GF-D8 (cell line): ENCODE measurements at places on chromosomes 5 and 9.

GRCh38 chr9:112283582-112284253 lies 49.7 kb downstream of the PTBP3 start:
- DNase-seq, result no peak

DNA sequence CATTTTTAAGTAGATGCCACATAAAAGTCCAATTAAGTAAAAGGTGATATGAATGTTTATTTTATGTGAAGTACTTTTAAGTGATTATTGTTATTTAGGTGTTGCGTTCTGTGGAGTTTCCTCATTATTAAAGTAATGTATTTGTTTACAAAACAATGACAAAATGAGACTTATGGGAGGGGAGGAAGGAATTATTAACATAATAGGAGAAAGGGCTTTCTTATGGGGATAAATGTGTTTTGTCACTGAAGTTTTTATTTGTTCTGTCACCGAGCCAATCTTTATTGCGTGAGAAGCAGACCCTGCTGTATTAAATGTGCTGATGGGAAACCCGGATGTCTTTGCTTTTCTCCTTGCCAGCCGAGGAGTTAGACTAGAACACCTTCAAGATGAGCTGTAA lies 44.5 kb downstream of the TRIO start:
- DNase-seq, result no peak

DNA sequence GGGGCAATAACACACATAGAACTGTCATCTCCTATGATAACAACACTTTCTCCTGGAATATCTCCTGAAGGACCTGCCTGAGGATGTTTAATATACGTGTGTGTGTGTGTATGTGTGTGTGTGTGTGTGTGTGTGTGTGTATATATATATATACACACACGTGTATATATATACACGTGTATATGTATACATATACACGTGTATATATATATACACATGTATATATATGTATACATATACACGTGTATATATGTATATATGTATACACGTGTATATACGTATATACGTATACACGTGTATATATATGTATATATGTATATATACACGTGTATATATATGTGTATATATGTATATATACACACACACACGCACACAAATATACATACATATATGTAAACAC lies 27.5 kb downstream of the CDH18 start:
- DNase-seq, result no peak

- DNase-seq, result no peak
Measured at GRCh38 chr9:18020121-18020745, 441.4 kb downstream of the SH3GL2 start.

DNA sequence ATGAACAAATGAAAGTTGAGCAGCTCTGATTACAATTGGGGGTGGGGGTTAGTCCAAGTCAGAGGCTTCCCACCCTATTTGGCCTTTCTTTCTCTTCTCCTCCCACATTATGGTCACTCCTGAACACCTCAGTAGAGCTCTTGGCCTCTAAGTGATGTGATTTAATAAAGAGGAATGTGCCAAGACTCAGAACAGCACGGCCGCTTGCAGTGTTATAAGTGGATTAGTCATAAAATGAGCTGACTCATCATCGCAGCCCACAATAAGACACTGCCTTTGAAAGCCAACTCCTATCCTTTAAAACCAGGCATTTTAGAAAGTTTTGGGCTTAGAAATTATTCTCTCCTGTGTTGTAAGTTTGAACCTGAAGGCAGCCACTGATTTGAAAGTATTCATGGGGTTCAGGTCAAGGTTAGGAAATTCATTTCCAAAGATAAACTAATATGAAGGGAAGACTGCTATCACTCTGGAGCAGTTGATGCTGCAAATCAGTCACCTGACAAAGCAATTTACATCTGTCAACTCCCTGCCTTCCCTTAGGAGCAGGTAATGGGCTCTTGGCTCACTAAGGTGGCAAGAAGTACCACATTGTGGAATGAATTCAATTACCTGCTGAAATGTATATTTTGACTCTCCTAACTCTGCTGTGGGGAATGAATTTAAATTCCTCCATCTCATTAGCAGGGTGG lies 283.6 kb upstream of the NMUR2 start:
- no peak for DNase-seq

DNA sequence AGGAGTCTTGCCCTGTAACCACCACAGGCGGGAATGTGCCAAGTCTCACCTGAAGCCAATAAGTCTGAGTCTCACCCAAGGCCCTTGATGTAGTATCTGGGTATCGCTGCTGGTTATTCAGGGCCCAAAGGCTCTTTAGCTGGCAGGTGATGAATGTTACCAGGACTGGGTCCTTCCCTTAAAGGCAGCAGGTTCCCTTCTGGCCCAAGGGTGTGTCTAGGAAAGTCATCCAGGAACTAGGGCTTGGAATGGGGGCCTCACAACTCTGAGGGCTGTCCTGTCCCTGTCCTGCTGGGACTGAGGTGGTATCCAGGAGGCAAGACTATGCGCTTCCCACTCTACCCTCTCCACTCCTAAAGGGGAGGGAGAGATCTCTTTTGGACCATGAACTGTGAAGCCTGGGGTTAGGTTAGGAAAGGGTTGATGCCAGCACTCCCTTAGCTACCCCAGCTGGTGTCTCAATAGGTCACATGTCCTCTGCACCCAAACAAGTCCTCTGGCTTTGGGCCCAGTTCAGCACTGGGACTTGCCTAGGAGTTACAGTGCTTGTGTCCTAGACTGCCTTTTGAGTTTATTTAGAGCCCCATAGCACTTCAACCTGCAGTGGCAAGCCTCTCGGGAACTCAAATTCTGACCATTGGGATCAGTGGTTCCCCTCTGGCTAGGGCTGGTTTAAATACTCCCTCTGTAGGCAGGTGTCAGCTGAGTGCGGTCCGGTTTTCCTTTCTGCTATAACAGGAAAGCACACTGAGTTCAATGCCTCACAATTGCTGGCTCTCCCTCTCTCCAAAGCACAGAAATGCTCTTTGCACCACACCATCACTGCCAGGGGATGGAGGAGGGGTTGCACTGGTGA lies 22.5 kb upstream of the RANBP3L start:
- DNase-seq, result no peak

DNA sequence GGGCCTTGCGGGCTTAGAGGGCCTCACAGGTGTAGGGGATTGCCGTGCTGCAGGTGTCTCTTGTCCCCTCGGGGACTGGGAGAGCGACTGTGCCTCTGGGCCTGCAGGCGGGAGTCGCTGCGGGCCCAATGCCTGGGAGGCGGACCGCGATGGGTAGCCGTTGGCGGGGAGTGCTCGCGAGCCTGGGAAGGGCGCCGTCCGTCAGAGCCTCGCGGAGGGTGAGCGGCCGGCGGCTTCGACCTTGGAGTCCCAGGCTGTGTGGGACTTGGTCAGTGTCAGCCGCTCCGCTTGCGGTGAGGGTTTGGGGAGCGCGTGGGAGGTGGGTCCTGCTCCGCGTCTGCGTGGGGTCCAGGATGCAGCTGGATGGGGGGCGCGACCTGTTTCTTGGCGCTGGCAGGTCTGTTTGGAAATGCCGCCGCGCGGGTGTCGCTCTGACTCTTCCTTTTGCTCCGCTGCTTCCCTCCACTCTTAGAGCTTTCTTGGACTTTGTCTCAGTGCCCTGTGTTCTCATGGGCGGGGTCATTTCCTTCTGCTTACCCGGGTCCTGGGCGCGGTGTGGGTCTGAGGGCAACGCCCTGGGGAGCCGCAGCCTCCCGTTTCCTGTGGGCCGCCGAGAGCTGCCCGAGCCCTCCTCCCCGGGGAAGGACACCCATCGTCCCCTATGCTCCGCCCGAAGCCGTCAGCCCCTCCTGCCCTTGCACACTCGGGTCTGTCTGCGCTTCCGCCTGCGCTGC lies 88.9 kb upstream of the CACNA1B start:
- no peak for DNase-seq

GRCh38 chr9:122322553-122322952 lies 48.3 kb upstream of the PTGS1 start:
- DNase-seq, result no peak

- no peak for DNase-seq
Measured at GRCh38 chr9:11457825-11458790, 845.3 kb upstream of the PTPRD start.

- DNase-seq, result no peak
Measured at GRCh38 chr5:116626272-116626723, 51.7 kb upstream of the SEMA6A start.

GRCh38 chr9:21513431-21513830 lies 31.3 kb upstream of the IFNE start:
- no peak for DNase-seq

DNA sequence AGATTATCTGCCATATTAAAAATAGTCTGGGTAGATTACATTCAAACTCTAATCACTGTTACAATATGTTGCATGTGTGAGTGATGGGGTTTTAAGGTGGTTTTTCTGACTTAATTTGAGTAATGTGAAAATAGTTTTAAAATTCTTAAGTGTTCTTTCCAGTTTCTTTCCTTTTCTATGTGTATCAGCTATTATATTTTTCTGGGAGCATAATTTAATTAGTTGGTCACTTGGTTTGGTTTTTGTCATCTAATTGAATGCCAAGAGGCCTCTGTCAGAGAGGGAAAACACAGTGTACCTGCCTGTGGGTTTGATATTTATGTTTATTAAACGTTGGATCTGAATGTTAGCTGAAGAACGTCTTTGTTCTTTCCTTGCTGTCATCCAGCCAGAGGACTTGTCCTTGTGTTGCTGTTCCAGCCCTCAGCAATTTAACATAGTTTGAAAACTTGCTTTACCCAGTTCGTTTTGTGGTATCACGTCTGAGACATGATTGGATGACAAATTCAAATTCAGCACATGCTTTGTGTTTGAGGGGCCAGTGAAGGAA lies 19.5 kb downstream of the OTULIN start:
- no peak for DNase-seq

DNA sequence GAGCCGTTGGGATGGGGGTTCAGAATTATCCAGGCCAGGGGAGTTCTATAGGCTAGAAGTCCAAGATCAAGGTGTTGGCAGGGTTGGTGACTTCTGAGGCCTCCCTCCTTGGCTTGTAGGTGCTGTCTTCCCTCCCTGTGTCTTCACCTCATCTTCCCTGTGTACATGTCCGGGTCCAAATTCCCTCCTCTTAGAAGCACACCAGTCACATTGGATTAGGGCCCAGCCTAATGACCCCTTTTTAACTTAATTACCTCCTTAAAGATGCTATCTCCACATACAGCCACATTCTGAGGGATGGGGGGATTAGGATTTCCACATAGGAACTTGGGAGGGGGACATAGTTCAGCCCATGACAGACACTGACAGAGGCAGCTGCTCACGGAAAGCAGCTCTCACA lies 12.1 kb downstream of the LRSAM1 start:
- DNase-seq, result no peak

GRCh38 chr5:170008376-170008775 lies 28.1 kb upstream of the INSYN2B start:
- DNase-seq, result no peak
